CD8-positive, alpha-beta memory T cell (primary cell): ENCODE measurements at places on chromosomes 2 and 18. TPM values are rescaled to one million over a fixed set of nuclear protein-coding genes. Genes with fewer than 3 reads are reported as not detected.

DNA sequence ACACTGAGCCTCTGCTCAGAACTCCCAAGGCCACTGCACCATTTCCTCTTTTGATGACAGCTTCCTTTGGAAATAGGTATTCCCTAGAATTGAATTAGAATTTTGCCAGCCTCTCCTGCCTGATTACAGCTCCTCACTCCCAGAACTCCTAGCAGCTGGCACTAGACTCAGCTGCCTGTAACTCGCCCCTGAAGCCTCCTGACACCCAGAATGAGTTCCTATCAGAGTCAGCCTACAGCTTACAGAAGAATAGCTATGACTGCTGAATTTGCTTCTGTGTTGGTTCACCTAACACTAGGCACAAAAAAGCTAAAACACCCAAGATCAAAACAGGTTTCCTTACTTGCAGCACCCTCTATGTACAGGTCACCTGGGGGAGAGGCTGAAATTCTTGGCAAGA is 108.2 kb upstream of the PTPRM start:
- H3K4me1 ChIP-seq = no peaks in the 10 kb centered on the region
- no peak overlapping the region for H3K27ac ChIP-seq
- no peak overlapping the region for H3K4me3 ChIP-seq
- no peak for DNase-seq
- no peaks in the 10 kb centered on the region for H3K27me3 ChIP-seq

DNA sequence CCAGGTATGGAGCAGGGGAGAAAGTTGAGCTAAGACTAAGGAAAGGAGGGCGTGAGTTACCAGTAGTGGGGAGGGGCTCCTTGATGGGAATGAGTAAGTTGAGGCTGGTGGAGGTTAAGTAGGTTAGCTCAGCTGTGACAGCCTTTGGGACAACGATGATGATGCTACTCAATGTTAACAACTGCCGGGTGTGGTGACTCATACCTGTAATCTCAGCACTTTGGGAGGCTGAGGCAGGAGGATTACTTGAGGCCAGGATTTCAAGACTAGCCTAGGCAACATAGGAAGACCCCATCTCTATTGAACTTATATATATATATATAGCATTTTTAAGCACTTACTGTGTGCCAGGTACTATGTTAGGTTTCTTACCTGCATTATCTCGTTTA is 48.4 kb downstream of the HK2 start:
- no peaks in the 10 kb centered on the region for H3K27me3 ChIP-seq
- no peak overlapping the region for H3K27ac ChIP-seq
- no peak overlapping the region for H3K4me3 ChIP-seq
- no peak for DNase-seq

Gene CCDC178
- polyA plus RNA-seq = not detected

- DNase-seq = no peak
- no peaks in the 10 kb centered on the region for H3K27me3 ChIP-seq
- H3K36me3 ChIP-seq = no peaks in the 10 kb centered on the region
Observed at GRCh38 chr2:169664600-169664977, 29.6 kb downstream of the CFAP210 start.

- H3K36me3 ChIP-seq = no peaks in the 10 kb centered on the region
- no peaks in the 10 kb centered on the region for H3K4me1 ChIP-seq
- H3K4me3 ChIP-seq = no peak overlapping the region
- no peak for DNase-seq
- H3K27ac ChIP-seq = no peak overlapping the region
Observed at GRCh38 chr2:222127660-222128059, 171.1 kb downstream of the PAX3 start.

- no peak overlapping the region for H3K4me3 ChIP-seq
- H3K27ac ChIP-seq = no peak overlapping the region
- DNase-seq = no peak
- no peaks in the 10 kb centered on the region for H3K27me3 ChIP-seq
- no peaks in the 10 kb centered on the region for H3K4me1 ChIP-seq
Observed at GRCh38 chr2:193988784-193989183, 1668.2 kb upstream of the SLC39A10 start.

Gene VIT
- polyA plus RNA-seq = 0.08 TPM
